ENCODE measurements at places on chromosomes 7 and 10. TPM values are rescaled to one million over a fixed set of nuclear protein-coding genes. Genes with fewer than 3 reads are reported as not detected.

The ARHGEF35 gene
- 10.3 TPM for total RNA-seq

- no peak for DNase-seq
Observed at GRCh38 chr7:18975689-18976280, 141.7 kb downstream of the TWIST1 start.

The COL1A2 gene
- total RNA-seq, result 8,355 TPM

- DNase-seq, result no peak
Observed at GRCh38 chr7:38224392-38224791, 46.3 kb downstream of the STARD3NL start.

DNA sequence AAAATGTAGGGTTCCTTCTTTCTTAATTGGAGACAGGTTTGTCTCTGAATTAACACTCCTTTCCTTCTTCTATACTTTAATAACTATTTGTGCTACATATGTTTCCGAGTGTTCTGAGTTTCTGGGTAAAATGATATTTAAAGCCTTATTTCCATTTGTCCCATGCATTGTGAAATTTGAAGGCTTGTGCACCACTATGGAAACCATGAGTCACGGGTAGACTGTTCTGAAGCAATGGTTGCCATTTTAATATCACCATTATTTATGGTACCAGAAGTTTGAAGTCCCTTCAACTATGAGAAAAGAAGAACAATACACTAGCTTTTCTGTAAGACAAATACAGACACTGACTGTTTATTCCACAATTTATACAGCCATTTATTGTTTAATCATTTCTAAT is 44.7 kb upstream of the ZEB1 start:
- no peak for DNase-seq

DNA sequence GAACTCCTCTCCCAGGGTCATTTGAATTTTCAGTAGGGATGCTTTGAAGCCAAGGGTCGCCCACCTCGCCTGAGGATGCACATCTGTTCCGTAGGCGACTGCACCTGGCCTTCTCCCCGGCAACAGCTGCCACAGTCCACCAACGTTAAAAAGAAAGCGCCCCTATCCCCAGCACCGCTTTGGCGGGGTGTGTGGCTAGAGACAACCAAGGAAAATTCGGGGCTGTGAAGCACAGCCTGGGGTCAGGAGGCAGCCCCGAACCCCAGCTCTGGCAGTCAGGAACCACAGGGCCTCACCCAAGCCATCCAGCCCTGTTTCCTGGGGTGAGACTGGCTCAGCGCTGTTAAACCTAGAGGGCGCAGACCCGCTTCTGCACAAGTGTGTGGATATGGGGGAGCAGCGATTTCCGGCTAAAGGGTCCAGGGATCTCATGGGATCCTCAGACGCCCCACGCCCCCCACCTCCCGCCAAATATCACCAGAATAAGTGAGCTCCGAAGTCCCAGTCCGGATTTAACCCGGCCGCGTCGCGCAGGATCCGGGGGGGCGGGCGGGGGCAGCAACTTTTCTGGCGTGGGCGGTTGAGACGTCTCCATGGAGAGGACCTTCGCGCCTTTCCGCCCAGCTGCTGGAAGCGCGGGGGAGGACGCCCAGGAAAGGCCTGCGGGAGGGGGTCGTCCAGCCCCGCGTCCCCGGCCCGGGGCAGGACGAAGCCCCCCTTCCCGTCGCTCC is 822 bp downstream of the ZC3HAV1L start:
- DNase-seq, result no peak

- DNase-seq, result peak; percentile 41
Observed at GRCh38 chr10:95742485-95742884, 13.5 kb upstream of the ENTPD1 start.

DNA sequence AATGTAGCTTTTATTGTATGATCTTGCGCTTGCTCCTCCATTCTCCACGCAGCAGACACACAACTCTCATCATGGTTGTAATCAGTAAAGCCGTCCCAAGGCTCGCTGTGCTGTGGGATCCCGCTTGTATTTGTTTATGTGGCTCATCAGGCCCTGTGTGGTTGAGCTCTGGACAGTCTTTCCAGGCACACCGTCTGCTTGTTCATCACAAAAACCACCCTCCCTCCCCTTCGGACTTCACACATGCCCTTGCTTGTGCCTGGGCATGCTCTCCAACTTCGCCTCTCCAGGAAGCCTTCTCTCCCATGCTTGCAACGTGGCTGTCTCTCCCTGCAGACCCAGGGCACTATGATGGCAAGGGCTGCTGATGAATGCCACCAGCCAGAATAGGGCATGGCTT is 62.4 kb downstream of the HK1 start:
- DNase-seq, result no peak

- no peak for DNase-seq
Observed at GRCh38 chr10:71969929-71970328, 5.7 kb downstream of the CHST3 start.

- DNase-seq, result no peak
Observed at GRCh38 chr10:130189608-130190054, 53.4 kb downstream of the GLRX3 start.

- DNase-seq, result no peak
Observed at GRCh38 chr10:74799721-74800221, 26.6 kb upstream of the KAT6B start.

DNA sequence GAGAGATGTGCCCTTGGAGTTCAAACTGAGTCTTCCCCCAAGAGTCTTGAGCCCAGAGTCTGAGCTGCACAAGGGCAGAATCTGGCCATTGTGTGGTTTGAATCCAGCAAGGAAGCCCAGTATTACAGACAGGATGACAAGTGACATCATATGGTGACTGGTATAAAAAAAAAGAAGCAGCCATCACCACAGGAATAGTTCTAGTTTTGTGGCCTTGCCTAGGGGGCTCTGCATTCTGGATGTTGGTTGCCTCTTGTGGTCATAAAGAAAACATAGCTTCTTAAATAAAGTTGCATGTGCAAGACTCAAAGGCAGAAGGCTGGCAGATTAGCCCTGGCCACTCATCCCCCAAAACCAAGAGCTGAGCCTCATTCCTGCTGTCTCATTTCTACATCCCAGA is 16.8 kb upstream of the LRRC72 start:
- no peak for DNase-seq

DNA sequence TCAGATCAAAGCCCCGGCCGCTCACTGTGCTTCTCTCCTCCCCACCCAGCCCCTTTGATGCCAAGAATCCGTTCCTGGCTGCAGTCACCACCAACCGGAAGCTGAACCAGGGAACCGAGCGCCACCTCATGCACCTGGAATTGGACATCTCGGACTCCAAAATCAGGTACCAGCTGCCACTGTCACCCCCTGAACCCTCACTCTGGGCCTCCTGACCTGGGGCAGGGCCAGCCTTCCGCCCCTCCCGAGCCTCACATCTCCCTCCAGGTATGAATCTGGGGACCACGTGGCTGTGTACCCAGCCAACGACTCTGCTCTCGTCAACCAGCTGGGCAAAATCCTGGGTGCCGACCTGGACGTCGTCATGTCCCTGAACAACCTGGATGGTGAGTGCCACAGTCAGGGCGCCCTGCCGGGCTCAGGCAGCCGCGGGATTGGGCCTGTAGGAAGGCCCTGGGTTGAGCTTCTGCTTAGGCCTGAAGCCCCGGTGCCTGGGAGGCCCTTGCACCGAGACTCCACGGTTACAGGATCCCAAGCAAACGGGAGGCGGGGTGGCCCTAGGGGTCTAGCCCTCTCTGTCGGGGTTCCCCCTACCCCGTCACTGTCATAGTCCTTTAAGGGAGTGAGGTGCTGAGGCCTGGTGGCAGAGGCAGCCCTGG is 10.8 kb downstream of the TMEM120A start:
- no peak for DNase-seq

The SPDYE2B gene
- total RNA-seq, result not detected

DNA sequence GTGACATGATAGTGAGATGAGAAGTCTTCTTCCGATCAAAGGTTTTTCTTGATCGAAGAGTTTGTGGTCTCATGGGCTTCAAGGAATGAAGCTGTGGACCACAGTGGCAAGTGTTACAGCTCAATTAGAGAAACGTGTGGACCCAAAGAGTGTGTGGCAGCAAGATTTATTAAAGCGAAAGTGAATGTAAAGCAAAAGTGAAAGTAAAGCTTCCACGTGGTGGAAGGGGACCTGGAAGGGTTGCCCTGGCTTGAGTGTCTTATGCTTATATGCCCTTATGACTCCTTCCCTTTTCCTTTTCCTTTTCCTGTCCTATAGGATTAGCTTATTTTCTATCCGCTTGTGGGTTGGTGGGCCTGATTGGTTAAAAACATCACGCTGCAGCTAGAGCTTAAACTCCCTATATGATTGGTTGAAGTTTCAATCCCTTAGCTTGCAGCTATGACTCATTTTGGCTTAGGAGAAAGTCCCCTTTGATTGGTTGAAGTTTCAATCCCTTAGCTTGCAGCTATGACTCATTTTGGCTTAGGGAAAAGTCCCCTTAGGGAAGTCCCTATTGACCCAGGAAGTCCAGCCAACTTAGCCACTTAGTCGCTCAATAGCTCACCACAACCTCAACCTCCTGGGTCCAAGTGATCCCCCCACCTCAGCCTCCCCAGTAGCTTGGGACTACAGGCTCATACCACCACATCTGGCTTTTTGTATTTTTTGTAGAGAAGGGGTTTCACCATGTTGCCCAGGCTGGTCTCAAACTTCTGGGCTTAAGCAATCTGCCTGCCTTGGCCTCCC is 34.7 kb downstream of the MRPS24 start:
- no peak for DNase-seq

The PRDX3 gene
- 92.0 TPM for total RNA-seq

The ASB10 gene
- total RNA-seq, result 0.69 TPM

- DNase-seq, result no peak
Observed at GRCh38 chr10:116110736-116111135, 162.3 kb downstream of the GFRA1 start.

DNA sequence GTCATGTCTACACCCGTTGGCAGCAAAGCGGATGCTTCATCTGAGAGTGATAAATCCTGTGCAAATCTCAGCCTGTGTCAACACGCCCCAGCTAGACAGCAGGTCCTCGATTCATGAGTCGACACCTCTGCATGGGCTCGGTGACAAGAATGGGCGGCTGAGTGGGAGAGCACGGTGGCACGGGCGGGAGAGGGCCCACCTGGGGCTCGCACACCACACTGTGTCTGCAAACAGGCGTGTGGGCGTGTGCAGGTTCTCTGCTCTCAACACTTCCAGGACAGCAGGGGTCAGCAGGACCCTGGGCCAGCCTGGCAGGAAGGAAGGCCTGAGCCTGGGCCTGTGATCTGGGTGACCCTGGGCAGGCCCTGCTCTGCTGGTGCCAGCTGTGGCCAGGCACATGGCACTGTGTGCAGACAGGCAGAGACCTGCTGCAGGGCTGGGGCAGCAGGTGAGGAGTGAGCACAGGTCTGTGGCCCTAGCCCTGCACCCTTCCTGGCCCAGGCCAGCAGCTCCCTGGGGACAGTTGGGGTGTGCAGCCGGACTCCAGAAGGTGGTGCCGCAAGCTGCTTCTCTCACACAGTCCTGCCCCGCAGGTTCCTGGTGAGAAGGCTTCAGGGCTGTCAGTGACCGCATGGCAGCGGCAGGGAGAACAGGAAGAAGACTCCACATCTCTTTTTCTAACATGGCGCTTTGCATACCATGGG is 216.4 kb downstream of the ELFN1 start:
- DNase-seq, result no peak

DNA sequence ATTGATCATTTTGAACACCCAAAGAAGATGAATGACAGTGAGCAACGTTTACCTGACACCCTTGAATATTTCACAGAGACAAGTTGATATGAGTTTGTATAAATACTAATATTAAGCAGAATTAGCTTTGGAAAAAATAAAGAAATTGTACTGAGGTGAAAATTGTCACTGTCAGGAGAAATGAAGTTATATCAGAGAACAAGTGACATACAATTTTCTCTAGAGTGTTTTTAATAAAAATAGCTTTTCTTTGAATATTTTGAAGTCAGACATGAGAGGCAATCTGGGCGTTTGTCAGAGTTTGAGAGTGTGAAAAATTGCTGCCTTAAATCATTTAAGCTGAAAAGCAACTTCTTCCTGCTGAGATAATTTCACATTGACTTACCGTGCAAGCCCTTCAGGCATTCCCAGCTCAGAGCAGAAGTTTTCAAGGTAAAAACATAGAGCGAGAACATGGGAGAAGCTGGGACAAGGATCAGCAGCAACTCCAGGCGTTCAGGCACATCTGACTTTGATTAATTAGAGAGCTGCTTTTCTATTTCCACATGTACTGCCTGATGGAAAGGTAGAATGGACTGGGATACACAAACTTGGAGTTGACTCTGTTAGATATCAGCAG is 535.9 kb downstream of the TFEC start:
- DNase-seq, result no peak

DNA sequence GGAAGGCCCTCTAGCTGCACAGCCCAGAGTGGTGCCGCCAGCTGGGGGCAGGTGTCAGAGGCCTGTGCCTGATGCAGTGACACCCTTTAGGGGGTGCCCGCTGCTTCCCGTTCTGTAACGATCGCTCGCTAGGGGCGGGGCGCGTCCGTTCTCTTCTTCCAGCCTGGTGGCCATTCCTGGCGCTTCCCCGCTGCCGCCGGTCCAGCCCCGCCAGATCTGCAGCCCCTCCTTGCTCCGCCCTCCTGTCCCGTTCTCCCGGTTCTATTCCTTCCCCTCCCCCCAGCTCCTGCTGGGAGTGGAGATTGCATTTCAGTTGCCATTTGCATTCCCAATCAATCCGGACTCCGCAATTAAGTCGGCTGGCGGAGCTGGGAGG is 39.2 kb downstream of the AGAP3 start:
- DNase-seq, result peak; percentile 30

- no peak for DNase-seq
Observed at GRCh38 chr7:42735081-42735480, 176.8 kb downstream of the C7orf25 start.

The CLEC5A gene
- total RNA-seq, result 3.8 TPM

The TMEM236 gene
- 0.69 TPM for total RNA-seq

The SPAM1 gene
- not detected for total RNA-seq

GRCh38 chr7:73844131-73844547 is 1.8 kb upstream of the METTL27 start:
- no peak for DNase-seq

GRCh38 chr10:12503311-12503710 is 154.0 kb downstream of the CAMK1D start:
- DNase-seq, result no peak

- DNase-seq, result peak; percentile 61
Observed at GRCh38 chr7:101882595-101883564, 65.5 kb downstream of the CUX1 start.

The LRRC18 gene
- 0.39 TPM for total RNA-seq

DNA sequence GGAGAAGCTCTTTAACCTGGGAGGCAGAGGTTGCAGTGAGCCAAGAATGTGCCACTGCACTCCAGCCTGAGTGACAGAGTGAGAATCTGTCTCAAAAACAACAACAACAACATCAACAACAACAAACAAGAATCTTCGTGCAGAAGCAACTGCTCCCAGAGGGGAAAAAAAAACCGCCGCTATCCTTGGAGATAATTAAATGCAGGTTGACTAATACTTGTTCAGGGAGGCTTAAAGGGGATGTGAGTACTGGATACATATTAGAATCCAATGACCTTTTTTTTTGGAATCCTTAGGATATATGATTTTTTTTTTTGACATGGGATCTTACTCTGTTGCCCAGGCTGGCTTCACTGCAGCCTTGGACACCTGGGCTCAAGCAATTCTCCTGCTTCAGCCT is 89.6 kb upstream of the FAM171A1 start:
- DNase-seq, result no peak
